ENCODE measurements at places on chromosomes 4 and X.

DNA sequence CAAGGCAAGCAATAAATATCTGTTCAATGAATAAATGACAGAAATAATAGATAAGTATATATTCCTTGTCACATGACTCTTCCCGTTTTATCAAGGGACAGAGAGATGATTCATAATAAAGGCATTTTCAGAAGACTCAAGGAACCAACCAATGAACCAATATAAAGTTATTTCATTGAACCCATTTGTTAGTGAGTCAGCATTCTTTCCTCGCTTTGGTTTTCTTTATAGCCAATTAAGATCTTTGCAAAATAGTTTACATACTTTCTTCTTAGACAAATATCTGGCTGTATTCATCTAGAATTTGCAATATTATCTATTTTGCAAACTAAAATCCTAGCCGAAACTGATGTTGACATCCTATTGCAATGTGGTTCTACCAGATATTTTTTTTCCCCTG, 269.4 kb downstream of the IL15 start:
- DNase-seq = no peak

DNA sequence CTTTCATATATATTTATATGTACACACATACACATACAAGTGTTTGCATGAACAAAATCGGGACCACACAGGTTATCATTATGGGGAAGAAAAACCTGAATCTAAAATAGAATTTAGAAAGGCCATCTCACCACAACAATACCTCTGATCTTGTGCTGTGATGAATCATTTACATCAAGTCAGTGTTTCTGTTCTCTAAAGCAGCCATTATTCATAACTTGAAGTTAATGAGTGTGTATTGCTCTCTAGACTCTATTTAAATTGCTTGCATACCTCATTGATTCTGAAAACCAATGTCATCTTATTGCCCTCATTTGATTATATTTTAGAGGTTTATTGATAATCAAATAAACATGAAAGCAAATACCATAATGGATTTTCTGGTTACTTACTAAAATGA, 71.6 kb downstream of the FAM114A1 start:
- no peak for DNase-seq

DNA sequence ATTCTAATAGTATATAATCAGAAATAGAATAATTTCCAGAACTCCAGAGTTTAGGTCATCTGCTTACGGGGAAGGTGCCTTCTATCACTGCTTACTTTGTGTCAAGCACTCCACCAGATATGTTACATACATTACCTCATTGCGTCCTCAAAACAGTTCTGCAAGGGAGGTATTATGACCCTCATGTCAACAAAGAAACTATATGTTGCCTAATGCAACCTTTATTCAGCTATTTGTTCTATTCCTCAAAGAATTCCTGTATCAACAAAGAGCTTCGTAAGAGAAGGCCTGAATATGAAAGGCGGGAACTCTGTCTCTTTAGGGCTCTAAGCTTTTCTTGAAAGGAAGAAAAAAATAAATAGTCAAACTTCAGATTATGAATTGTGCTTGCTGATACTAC, 114.7 kb downstream of the PDLIM5 start:
- no peak for DNase-seq

DNA sequence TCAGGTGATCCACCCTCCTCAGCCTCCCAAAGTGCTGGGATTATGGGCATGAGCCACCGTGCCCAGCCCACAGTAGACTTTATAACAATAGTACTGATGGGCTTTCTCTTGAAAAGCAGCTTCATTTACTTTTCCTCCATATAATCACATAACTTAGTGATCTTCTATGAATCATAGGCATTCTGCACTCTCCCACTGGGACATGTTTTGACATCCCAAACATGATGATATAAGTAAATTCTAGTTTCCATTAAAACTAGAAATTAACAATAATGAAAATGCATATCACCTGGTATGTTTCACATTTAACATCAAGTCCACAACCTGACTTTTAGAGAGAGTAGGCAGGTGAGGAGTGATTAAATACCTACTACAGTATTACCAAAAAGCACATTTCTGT, 96.5 kb downstream of the CAMK2D start:
- DNase-seq = no peak

DNA sequence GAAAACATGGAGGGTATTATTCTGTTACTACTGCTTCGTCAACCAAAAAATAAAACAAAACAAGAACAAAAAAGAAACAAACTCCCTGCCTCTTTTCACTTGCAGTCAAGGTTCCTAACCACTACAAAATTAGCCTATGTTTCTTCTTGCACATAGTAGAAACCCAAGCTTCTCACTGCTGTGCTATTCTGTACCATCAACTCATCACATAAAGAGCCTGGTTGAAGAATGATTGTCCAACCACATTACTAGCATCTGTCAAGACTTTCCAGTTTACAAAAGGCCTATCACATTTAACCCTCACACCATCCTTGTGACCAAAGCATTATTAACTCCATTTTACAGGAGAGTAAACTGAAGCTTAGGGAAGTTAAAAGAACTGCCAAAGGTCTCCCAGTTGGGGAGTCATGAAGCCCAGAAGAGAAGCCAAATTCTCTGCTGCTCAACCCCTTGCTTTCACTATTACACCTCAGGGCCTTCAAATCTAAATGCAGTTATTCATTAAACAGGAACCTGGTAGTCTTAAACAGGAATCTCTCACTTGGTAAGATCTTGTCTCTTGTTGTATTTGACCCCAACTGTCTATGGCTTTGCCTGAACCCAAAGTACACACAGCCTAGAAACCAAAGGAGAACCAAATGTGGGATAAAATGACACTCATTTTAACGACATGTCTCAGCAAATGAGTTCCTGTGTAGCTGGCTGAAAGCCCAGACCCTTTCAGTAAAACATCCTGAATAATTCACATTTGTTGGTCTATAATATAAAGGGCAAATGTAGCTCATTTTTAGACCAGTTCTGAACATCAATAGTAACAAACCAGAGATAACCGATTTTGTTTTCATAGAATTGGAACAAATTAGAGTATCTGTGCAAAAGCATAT, 8.6 kb downstream of the F9 start:
- no peak for DNase-seq

DNA sequence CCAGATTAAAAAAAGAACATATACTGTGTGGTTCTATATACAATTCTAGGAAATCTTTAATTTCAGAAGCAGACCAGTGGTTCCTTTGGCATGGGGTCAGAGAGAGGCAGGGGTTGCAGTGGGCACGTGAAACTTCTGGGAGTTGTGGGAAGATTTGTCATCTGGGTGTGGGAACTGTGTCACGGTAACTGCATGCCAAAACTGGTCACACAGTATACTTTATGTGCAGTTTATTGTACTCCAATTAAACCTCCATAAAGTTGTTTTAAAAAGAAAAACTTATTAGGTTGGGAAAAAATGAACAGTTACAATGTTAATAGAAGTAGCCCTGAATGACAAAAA, 26.7 kb upstream of the STS start:
- DNase-seq = no peak

Data from cortex of kidney (tissue), 1 donor.